ENCODE measurements at places on chromosomes 4 and X.

- no peak for DNase-seq
These were observed 229.6 kb downstream of the PRDM5 start for GRCh38 chr4:120692964-120693363.

GRCh38 chr4:154490234-154490582 lies 1.4 kb downstream of the DCHS2 start:
- DNase-seq, result no peak

DNA sequence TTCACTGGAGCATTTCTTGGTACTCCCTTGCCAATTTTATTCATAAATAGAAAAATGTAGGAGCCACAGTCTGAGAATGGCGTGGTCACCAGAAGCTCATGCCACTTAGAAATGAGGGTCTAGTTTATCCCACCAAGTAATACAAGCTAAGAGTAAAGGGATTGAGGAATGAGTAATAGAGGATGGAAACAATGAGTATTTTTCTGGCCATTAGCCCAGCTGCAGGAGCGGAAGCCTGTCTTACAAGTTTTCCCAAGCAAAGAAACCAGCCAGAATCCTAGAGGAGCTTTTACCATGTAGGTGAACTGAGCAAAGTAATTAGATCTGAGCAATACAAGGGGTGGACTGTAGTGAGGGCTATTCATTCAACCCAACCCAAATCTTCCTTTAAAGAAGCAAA lies 160.7 kb upstream of the NPY2R start:
- no peak for DNase-seq

GRCh38 chr4:54819034-54819433 lies 161.3 kb downstream of the KIT start:
- no peak for DNase-seq

DNA sequence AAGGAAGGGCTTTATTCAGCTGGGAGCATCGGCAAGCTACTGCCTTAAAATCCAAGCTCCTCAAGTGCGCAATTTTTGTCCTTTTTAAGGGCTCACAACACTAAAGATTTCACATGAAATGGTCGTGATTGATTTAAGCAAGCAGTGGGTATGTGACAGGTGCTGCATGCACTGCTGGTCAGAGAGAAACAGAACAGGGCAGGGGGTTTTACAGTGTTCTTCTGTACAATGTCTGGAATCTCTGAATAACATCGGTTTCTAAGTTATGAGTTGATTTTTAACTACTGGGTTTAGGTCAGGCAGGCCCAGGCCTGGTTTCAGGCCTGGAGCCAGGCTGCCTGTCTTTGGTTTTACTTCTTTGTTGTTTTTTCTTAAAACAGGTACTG lies 6.0 kb downstream of the UGT2B17 start:
- no peak for DNase-seq

DNA sequence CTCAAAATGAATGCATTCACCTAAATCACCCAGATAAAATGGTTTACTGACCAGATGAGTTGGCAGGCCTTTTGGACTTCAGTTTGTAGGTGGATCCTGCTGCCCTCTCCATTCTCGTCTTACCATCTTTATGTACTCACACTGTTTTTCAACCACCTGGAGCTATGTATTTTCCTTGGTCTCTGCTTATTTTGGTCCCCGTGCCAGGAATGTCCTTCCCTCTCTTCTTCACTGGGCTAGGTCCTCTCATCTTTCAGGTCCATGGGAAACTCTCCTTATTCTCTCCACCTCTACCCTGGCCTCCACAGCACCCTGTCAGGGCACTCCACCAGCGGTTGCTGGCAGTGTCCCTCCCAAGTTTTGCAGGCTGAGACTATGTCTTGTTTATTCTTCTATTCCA lies 2.6 kb downstream of the GPRIN3 start:
- DNase-seq, result no peak

DNA sequence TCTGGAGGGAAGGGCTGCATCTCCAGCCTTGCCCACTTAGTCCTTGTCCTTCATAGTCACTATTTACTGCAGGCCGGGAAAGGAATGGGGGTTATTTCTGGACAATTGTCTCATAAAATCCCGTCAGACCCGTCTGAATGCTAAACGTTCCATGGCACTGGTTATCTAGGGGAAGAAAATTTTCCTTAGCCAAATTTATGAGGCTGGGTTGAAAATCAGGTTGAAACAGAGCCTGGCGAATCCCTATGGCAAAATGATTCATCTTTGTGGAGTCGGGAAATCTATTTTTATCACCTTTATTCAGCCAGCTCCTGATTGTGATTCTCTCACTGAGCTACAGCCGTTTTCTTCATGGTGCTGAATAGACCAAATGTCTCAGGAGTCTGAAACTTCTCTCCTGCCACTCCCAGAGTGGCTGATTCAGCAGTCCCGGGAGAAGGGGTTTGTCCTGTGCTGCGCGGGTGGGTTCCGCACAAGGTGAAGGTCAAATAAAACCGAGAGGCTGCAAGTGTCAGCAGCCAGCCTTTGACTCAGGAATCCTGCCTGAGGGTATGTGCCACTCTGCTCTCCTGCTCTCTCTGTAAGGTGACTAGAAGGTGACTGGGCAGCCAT lies 1.0 kb downstream of the LIMCH1 start:
- DNase-seq, result no peak

GRCh38 chrX:46757593-46757992 lies 1.3 kb downstream of the SLC9A7 start:
- no peak for DNase-seq

DNA sequence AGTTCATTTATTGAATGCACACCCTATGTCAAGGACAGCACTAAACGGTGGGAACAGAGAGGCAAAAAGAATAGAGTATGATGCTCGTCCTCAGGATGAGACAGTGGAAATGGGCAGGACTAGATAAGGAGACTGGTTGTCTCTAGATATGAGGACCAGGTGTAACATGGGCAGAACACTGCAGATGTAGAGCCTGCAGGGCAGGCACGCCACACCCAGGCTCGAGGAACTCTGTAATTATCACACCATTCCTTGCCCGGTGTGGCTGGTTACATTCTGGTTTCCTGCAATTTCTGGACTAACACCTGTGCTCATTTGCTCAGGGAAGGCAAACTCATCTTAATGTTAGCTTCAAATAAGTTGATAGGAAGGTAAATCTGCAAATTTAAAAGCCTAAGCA lies 334.4 kb downstream of the DHX15 start:
- no peak for DNase-seq
